ENCODE measurements at places on chromosomes 5 and 9.

- no peaks in the 10 kb centered on the region for H3K36me3 ChIP-seq
- no peaks in the 10 kb centered on the region for H3K27me3 ChIP-seq
- H3K4me1 ChIP-seq, result no peaks in the 10 kb centered on the region
- H3K4me3 ChIP-seq, result no peak overlapping the region
- DNase-seq, result no peak
- H3K27ac ChIP-seq, result no peak overlapping the region
These were observed 168.3 kb upstream of the IL12B start for GRCh38 chr5:159498630-159499029.

DNA sequence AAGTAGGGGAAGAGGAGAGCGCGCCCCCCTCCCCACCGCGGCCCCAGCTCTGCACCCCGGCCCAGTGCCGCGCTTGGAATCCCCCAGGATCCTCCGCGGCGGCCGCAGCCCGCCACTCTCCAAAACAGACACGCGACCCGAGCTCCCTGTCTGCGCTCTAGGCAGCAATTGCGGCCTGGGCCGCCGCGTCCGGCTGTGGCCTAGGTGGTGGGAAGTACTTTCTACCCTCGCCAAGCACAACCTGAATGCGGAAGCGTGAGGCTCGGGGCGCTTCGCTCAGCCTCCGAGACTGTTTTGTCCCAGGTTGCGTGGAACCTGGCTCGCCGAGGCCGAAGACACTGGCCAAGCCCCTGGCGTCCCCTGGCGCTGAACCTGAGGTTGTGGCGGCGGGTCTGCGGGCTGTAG lies 3.3 kb upstream of the FOXB2 start:
- H3K4me1 ChIP-seq, result peaks cover 7% of the 10 kb centered on the region
- peaks cover 4% of the 10 kb centered on the region for H3K36me3 ChIP-seq
- no peak overlapping the region for H3K27ac ChIP-seq
- no peak for DNase-seq
- no peak overlapping the region for H3K4me3 ChIP-seq

DNA sequence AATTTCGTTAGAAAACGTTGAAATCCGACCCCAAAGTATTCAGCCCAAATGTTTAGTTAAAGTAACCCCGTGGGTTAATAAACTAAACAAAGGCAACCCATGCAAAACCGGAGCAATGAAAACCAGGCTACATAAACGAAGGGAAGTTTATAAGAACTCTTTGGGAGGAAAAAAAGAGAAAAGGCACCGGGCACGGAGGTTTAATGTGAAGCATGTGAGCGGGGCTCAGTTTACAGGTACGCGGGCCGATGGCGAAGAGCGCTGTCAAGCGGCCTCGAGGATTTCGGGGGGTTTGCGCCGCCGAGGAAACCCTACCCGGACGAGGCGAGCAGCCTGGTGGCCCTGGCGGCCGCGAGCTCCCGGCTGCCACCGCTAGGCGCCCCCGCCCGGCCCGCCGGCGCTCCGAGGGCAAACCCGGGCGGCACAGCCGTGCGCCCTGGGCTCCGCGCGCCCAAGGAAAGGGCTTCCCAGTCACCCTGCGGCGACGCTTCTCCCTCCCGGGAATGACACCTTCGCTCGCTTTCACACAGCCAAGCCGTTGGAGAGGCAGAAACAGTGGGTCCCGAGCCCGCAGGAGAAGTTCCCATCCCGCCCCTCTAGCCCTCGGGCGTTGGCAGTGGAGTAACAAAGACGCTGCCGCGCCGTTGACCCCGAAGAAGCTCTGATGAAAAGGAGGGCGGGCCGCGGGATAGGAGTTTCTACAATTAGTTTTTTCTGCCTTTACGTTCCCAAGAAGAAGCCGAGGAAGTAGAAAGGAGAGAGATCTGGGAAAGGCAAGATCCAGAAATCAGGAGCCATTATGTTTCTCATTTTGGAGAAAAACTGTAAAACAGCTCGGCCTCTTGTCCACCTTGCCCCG lies 126.0 kb downstream of the TMEM174 start:
- peak; percentile 74 for DNase-seq
- peaks cover 4% of the 10 kb centered on the region for H3K36me3 ChIP-seq
- H3K27me3 ChIP-seq, result peaks cover 97% of the 10 kb centered on the region
- peak overlapping the region; percentile 45 for H3K4me3 ChIP-seq
- peaks cover 13% of the 10 kb centered on the region for H3K4me1 ChIP-seq

DNA sequence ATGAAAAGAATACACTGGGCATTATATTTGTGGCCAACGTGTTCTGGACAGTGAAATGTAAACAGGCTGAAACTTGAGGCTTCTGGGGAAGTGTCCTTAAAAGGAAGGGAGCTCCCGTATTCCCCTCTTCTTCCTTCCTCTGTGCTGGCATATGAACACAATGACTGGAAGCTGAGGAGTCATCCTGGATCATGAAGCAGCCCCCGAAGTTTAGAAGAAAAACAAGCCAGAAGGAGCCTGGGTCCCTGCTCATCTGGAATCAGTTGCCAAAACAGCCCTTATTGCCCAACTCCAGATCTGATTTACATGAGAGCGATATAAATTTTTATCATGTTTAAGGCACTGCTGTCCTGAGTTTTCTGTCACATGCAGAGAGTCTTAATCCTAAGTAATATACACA lies 65.4 kb upstream of the SLC1A1 start:
- peaks cover 20% of the 10 kb centered on the region for H3K4me1 ChIP-seq
- H3K27ac ChIP-seq, result no peak overlapping the region
- no peaks in the 10 kb centered on the region for H3K36me3 ChIP-seq
- no peak overlapping the region for H3K4me3 ChIP-seq

DNA sequence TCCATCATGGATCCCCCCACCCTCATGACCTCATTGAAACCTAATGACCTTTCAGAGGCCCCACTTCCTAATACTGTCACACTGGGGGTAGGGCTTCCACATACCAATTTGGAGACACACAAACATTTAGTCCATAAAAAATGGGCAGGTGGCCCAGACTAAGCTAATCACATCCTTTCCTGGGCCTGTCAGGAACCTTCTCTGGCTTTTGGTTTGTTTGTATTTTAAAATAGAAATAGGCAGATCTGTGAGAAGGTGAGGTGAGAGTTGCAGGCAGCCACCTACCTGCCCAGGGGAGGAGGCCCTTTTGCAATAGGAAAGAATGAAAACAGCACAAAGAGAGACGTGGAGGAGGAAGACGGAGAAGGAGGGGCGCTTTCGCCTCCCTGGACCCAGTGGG lies 90.2 kb upstream of the BOD1 start:
- peaks cover under 1% of the 10 kb centered on the region for H3K27me3 ChIP-seq
- no peak for DNase-seq
- no peak overlapping the region for H3K4me3 ChIP-seq
- no peaks in the 10 kb centered on the region for H3K4me1 ChIP-seq
- H3K27ac ChIP-seq, result no peak overlapping the region

- no peaks in the 10 kb centered on the region for H3K36me3 ChIP-seq
- H3K4me1 ChIP-seq, result no peaks in the 10 kb centered on the region
- no peaks in the 10 kb centered on the region for H3K27me3 ChIP-seq
These were observed 34.3 kb downstream of the FRMD3 start for GRCh38 chr9:83503866-83504265.

- no peaks in the 10 kb centered on the region for H3K27me3 ChIP-seq
- DNase-seq, result no peak
These were observed 100.4 kb downstream of the MEF2C start for GRCh38 chr5:88782571-88782970.

- H3K36me3 ChIP-seq, result no peaks in the 10 kb centered on the region
- no peak overlapping the region for H3K27ac ChIP-seq
- no peak overlapping the region for H3K4me3 ChIP-seq
- peaks cover 42% of the 10 kb centered on the region for H3K27me3 ChIP-seq
These were observed 142.7 kb downstream of the CACNA1B start for GRCh38 chr9:138020120-138020794.

DNA sequence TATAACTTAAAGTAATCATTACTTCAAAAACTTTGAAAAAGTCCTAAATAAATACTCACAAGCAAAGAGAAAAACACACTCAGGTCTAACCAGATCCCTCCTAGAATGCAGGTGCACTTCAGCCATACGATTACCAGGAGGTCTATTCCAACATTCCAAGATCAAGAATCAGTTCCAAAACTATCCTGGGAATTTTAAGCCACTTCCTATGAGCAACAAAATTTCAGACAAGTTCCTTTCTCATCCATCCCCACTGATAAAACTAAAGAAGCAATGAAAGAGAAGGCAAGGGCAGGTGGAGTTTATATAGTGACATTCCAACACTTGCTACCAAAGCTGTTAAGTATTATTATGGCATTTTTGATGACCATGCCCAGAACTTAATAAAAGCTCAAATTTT lies 29.6 kb downstream of the MLLT3 start:
- no peak overlapping the region for H3K27ac ChIP-seq
- no peak for DNase-seq
- no peaks in the 10 kb centered on the region for H3K27me3 ChIP-seq
- H3K4me3 ChIP-seq, result no peak overlapping the region
- peaks cover 9% of the 10 kb centered on the region for H3K4me1 ChIP-seq

- DNase-seq, result no peak
- H3K27me3 ChIP-seq, result no peaks in the 10 kb centered on the region
- no peaks in the 10 kb centered on the region for H3K36me3 ChIP-seq
- H3K27ac ChIP-seq, result no peak overlapping the region
These were observed 104.3 kb upstream of the ARRDC3 start for GRCh38 chr5:91487420-91487819.

- H3K4me1 ChIP-seq, result no peaks in the 10 kb centered on the region
- H3K27ac ChIP-seq, result no peak overlapping the region
- no peak for DNase-seq
- H3K4me3 ChIP-seq, result no peak overlapping the region
- no peaks in the 10 kb centered on the region for H3K36me3 ChIP-seq
These were observed 9.5 kb upstream of the DPYSL3 start for GRCh38 chr5:147519380-147519779.

DNA sequence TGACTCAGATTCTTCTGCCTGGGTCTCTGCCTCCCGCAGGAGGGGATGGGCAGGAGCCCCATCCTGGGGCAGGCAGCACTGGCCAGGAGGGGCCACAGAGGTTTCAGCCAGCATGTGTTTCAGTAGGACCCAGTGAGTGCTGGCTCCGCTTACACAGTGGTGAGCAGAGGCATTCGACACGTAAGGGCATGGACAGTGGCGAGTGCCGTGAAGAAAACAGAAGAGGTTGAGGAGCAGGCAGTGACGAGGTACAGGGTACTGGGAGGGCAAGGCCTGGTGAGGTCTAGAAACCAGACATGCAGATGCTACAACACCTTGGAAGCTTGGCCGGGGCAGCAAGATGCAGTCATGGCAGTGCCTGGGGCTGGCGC lies 41.5 kb downstream of the CACNA1B start:
- H3K27ac ChIP-seq, result no peak overlapping the region
- peaks cover 5% of the 10 kb centered on the region for H3K36me3 ChIP-seq
- DNase-seq, result no peak
- H3K27me3 ChIP-seq, result peaks cover 26% of the 10 kb centered on the region
- H3K4me1 ChIP-seq, result no peaks in the 10 kb centered on the region
- no peak overlapping the region for H3K4me3 ChIP-seq

DNA sequence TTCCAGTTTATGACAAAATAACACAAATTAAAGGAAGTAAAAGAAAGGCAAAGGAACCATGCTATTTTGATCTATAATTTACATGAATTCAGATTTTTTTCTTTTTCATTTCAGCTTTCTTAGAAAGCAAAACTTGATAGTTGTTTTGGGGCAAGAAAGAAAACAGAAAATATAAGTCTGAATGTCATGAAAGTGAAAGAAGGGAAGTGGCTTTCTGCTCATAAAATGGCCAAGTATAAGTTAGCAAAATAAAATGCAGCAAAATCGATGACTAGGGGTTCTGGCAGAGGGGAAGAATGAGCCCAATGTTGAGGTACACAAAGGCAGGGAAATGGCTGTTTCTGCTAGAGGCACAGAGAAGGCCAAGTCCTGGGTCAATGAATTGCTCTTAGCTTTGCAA lies 3.0 kb upstream of the IFNW1 start:
- H3K27me3 ChIP-seq, result peaks cover 9% of the 10 kb centered on the region
- H3K4me1 ChIP-seq, result no peaks in the 10 kb centered on the region
- no peak overlapping the region for H3K4me3 ChIP-seq

GRCh38 chr9:96619491-96620180 lies at the start of gene CDC14B:
TSS of gene CDC14B (minus strand) at chr9:96619843. CDS start at chr9:96619378, 465 bp downstream.
- H3K4me3 ChIP-seq, result peak within 1 kb of the TSS; percentile 76
- no peaks in the 10 kb centered on the region for H3K27me3 ChIP-seq
- H3K4me1 ChIP-seq, result peaks cover 25% of the 10 kb centered on the region

- no peaks in the 10 kb centered on the region for H3K36me3 ChIP-seq
- no peak for DNase-seq
- no peaks in the 10 kb centered on the region for H3K4me1 ChIP-seq
- H3K27ac ChIP-seq, result no peak overlapping the region
- H3K4me3 ChIP-seq, result no peak overlapping the region
These were observed 308.1 kb upstream of the TLE4 start for GRCh38 chr9:79263628-79264027.

GRCh38 chr5:82332064-82332855 lies 54.1 kb upstream of the RPS23 start:
- DNase-seq, result no peak
- no peaks in the 10 kb centered on the region for H3K4me1 ChIP-seq
- H3K36me3 ChIP-seq, result no peaks in the 10 kb centered on the region

- no peaks in the 10 kb centered on the region for H3K4me1 ChIP-seq
- no peak overlapping the region for H3K27ac ChIP-seq
- no peaks in the 10 kb centered on the region for H3K27me3 ChIP-seq
- no peak for DNase-seq
- no peak overlapping the region for H3K4me3 ChIP-seq
These were observed 31.8 kb downstream of the TENT4A start for GRCh38 chr5:6744841-6745705.

All from Calu3 (cell line).